ENCODE measurements at places on chromosomes 4 and X.

DNA sequence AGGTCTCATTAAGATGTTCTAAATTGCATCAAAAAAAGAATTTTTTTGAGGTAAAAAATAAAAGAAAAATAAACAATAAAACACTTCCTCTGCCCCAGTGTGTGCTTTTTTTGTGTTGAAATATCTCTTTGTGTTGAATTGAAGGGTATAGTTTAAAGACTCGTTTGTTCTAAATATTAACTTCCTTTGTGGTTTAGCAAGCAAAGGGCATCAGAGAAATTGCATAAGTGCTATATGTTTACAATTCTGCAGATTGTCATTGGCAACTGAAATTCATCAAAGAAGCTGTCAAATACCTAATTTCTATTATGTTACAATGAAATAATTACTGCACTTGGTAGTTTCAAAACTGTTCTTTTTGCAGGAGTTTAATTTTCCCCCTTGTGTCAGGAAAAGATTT lies 260.5 kb downstream of the DKK2 start:
- no peak for DNase-seq

GRCh38 chr4:81565142-81565870 lies 93.6 kb upstream of the RASGEF1B start:
- DNase-seq, result no peak

DNA sequence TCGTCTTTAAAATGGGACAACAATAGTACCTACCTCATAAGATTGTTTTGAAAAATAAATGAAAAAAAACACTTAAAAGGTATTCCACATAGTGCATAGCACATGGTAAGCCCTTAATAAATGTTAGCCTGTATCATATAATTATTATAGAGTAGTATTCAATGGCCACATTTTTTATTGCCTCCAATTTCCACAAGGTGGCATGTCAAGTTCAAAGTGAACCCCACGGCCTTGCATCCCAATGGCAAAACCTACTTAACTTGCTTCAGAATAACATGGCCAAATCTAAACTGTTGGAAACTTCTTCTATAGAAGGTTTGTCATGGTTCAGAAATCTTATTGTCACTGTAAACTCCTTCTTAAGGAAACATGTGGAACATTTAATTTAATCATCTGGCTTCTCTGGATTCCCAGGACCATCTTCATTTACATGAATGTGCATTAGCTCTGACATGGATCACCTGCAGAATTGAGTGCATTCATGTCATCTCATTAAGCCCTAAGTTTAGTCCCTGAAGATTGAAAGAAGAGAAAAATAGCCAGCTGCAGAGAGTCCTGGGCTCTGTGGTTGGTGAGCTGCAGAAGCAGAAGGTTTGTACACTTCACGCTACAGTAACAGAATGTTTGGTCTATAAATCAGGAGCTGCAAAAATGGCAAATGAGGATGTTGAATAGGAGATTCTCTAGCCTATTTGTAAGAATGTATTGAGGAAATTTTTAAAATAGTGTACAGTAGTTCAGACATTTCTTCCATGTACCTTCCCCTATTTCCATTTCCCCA lies 61.0 kb downstream of the ANXA3 start:
- DNase-seq, result peak; percentile 26

DNA sequence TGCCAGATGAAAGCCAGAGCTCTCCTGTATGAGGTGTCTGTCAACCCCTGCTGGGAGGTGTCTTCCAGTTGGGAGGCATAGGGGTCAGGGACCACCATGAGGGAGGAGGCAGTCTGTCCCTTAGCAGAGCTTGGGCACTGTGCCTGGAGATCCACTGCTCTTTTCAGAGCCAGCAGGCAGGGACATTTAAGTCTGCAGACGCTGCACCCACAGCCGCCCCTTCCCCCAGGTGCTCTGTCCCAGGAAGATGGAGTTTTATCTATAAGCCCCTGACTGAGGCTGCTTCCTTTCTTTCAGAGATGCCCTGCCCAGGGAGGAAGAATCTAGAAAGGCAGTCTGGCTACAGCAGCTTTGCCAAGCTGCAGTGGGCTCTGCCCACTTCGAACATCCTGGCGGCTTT lies 893.6 kb downstream of the ADGRL3 start:
- DNase-seq, result no peak

DNA sequence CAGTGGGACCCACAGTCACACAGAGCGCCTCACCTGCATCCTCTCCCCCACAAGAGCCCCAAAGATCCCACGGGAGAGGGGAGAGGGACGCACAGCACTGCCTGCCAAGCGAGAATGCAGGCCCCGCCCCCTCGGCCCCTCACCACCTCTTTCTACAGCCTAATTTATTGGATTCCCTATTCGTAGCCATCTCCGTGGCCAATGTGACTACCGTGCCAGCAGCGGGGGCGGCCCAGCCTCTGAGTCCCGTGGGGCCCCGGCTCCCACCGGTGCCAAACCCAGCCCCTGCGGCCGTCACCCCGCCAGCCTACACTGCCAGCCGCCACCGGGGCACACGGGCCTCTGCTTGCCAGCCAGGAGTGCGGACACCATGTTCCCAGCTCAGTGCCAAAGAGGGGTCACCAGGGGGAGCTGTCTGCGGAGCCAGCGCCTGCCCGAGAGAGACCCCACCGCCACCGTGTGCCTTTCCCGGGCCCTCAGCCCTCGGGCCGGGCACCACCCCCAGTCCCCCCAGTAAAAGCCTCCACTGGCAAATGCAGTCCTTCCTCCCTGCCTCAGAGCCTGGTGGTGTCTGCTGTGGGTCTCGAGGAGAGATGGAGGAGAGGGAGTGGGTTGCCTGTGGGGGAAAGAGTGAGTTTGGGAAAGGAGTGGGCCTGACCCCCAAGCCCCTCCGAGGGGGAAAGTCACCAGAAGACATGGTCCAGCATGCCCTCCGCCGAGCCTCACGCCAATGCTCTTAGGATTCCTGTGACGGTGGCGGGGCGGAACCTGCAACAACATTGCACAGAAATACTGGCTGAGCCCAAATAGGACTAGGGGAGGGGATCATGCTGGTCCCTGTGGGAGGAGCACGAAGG lies 19.6 kb upstream of the PLXNB3 start:
- DNase-seq, result no peak

DNA sequence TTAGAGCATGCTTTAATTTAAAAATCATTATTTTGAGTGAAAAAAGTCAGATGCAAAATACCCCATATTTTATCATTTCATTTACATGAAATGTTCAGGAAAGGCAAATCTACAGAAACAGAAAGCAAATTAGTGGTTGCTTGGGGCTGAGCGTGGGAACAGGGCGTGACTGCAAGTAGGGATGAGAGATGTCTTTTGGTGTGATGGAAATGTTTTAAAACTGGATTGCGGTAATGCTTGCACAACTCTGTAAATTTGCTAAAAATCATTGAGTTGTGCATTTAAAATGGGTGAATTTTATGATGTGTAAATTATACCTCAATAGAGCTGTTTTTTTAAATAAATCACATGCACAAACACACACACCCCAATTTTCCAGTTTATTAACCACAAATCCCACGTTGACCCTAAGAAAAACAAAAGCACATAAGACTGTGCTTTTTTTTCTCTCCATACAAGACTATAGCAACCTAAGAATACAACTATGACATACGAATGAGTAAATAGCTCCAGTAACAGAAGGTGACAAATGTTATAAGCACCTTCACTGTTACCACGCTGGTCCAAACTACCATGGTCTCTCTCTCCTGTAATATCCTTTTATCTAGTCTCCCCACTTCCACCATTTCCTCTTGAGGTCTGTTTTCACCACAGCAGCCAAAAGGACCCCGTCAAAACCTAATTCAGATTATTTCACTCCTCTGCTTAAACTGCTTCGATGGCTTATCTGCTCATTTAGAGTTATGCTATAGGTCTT lies 37.2 kb downstream of the FRMD7 start:
- DNase-seq, result no peak

DNA sequence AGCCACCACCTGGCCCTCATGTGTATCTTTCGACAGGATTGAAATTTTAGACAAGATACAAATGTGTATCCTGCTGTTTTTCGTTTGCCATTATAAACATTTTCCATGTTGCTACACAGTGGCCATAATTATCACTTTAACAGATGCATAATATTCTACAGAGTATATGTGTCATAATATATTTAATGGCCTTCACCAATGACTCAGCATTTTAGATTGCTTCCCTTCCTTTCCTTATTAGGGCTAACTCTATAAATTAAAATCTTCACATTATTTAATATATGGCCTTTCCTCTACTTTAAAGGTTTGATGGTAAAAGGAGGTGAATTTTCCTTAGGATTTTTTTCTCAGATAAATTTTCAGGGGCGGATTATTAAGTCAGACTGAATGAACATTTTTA lies 97.4 kb downstream of the HS6ST2 start:
- DNase-seq, result no peak

DNA sequence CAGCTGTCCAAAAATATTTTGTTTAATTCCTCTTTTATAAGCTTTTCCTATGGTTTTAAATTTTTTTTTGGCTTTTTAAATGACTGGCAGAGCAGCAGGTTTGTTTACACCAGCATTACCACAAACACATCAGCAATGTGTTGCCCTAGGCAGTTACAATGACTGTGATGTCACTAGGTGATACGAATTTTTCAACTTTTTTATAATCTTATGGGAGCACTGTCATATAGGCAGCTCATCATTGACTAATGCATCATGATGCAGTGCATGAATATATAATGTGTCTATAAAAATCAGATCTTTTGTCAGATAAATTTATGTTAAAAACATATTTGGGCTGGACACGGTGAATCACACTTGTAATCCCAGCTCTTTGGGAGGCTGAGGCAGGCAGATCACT lies 231.6 kb upstream of the SLIT2 start:
- DNase-seq, result no peak

DNA sequence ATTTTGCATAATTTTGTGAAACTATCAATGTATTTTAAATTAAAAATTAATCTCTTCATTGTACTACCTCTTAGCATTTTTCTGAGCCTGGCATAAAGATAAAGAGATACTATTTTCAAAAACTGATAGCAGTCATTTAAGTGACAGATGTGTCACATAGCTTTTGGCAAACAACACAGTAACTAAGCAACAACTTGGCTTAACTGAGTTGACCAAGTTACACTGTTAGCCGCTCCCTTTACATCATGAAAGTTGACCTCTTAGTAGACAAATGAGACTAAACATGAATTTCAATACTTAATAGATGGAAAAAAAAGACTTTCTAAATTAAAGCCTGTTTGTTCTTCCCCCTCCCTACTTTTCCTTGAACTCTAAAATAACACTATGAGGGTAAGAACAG lies 62.0 kb downstream of the ATP8A1 start:
- no peak for DNase-seq

DNA sequence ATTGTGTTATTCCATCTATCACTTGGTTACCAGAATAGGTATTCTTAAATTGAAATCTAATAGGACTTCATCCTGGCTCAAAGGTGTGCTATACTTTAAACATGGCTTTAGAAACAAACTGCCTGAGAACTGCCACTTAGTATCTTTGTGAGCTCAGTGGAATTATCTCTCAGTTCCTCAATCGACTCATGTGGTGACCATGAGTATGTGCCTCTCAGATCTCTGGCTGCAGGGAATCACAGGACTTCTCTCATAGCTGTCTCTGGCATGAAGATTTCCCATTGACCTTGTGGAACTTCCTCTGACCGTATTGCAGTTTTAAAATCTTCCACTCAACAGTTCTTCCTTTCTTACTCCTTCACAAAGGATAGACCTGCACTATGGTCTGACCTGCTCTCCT lies 681.9 kb upstream of the BOD1L1 start:
- DNase-seq, result no peak

GRCh38 chr4:122341886-122342285 lies 36.9 kb upstream of the ADAD1 start:
- no peak for DNase-seq

- DNase-seq, result no peak
These were observed 72.3 kb downstream of the PAK3 start for GRCh38 chrX:111168314-111168713.

DNA sequence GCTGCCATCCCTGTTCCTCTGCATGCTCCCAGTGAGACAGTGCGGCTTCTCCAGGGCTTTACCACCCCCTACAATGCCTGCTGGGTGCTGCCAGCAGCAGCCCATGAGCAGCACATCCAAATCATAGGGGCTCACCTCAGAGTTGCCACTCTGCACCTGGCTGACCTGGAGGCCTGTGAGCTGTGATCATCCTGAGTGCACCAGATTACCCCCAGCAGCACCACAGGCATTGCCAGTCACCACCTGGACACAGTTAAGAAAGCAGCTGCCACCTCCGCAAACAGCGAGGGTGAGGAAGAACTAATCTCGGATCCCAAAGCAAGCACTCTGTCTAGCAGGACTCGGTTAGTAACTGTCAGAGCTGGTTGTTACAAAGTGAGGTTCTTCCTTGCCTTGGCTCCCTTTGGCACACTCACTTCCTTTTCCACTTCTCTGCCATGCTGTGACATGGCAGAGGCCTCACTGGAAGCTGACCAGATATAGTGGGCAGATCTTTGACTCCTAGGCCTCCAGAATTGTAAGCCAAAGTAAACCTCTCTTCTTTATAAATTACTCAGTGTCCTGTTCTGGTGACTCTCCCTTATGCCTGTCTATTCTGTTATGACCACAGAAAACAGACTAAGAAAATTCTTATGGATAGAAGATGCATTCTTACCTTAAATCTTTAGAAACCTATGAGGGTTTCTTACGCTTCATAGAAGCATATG lies 25.2 kb downstream of the LRIT3 start:
- DNase-seq, result no peak

DNA sequence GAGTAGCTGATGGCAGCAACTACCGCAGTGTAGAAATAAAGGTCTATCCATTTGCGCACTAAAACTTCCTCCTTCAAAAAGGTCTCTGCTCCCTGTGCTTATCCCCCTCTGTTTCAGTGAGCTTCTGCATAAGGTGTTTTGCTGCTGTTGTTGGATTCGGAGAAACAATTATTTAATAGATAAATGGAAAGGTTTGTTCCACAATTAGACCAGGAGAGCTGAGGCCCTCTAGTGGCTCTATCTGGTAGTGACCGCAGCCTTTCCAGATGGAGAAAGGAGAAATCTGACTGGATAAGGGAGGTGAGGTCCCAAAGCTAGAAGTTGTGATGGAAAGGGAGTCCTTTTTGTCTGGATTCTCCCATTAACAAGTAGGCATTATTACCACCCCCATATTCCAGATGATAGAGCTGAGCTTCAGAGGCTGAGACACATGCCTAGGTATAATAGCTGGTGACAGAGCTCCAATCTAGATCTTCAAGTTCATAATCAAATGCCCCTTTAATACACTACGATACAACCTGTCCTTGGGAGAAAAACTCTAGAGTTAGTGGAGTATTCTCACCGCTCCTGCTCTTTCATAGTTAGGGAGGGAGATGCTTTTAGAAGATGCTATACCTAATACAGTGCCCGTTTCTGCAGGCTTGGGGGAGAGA lies 5.1 kb upstream of the GABRQ start:
- no peak for DNase-seq

DNA sequence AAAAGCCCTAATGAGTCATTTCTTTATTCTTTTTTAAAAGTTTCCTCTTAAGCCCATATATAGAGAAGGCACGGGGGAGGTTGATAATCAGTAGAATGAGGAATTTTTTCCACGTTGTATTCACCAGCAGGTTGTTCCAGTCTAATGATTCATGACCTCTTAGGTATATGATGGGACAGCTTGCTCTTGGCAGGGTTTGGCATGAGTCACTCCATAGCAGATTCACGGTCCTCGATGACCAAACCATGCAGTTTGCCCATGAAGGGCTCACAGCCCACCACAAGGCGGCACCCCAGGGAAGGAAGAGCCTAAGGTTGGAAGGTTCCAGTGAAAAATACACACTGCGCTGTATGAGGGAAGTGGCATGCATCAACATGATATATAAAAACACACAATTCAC lies 623.8 kb upstream of the DIPK2B start:
- DNase-seq, result no peak
